ENCODE measurements at places on chromosomes 5 and 9.

- no peak for DNase-seq
Observed at GRCh38 chr9:114284316-114285060, 38.4 kb upstream of the ORM1 start.

- DNase-seq: no peak
Observed at GRCh38 chr9:112891521-112891920, 845 bp upstream of the SLC46A2 start.

DNA sequence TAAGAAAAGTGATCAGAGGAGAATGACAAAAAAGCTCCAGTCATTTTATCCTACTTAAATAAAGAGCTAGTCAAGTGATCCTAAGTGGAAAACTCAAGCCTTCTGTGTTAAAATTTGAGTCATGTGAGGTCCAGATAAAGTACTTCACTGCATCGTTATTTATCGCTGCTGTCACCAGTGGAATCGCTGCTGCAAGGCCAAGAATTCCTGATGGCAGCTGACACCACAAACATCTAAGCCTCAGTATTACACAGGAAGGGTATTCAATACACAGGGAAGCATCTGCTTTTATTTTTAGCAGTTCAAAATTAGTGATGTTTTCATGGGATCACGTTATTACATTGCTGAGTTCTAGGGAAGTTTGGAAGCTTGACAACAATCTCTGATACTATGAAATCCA is 190.3 kb downstream of the GOLPH3 start:
- no peak for DNase-seq

DNA sequence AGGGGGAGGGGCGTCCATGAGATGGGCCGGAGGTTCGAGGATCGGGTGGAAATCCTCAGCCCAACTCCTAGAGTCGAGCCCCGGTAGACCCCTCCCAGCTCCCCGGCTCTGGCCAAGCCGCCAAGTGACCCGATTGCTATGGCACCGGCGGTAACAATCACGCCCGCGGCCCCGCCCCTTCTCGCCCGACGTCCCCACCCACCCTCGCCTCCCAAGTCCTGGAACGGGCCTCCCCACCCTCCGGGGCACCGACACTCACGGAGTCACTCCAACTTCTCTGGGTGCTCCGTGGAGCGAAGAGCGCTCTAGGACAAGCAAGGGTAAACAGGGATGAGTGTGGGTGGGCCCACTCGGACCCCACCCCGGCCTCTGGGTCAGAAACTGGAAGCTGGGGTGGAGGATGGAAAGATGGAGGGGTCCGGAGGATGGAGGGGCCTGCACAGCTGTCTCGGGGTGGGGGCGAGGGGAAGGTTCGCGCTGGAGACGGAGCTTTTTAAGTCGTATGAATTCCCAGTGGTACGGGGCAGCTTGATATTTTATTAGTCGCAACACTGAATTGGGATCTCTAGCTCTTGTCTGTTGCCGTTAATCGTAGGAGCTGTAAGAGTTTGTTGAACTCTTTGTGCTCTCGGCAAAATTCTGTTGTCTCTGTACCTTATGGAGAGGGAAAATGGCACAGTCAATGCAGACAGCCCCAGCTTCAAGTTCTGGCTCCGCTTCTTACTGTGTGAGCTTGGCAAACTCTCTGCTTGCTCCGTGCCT is at the start of gene SPACA9:
TSS of gene SPACA9 (plus strand) at position 204 of the 762 bp plus-strand sequence. CDS start 5,050 bp downstream, outside the sequence.
- no peak for DNase-seq

GRCh38 chr5:59540366-59540765 is 353.2 kb downstream of the PDE4D start:
- no peak for DNase-seq

GRCh38 chr5:179312557-179313235 is 32.6 kb downstream of the ADAMTS2 start:
- no peak for DNase-seq

- no peak for DNase-seq
Observed at GRCh38 chr9:127133739-127134167, 11.3 kb upstream of the ANGPTL2 start.

DNA sequence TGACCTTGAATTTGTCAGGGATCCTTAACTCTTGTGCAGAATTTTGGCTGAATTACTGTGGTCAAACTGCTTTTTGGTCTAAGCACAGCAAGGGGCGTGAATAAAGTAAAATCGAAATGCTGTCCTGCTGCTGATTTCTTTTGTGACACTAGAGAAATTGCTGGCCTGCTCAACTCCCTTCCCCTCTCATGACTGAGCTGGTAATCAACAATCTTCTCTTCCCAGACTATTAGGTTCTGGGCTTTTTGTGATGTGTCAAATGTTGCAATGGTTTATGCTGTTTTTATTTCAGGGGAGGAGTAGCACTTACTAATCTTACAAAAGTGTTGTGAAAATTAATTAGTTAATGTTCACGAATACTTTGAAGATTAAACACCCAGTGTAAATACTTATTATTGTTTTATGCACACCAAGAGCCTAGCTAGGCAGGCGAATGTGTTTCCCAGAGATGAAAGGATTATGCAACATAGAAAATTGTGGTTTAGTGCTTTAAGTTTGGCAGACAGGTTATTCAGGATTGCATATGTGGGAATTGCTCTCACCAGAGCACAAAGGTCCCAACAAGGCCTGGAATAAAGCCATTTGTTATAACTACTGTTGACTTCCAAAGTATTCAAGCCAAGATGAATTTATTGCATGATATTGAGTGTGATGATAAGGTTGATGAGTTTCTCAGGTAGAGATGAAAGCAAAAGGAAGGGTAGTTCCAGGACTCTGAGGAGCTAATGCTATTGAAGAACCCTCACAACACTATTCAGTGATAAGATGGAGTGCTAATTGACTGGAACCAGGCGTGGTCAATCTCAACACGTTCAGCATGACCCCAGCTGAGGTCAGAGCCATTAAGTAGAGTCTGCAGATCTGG is 280.7 kb upstream of the ZNF608 start:
- DNase-seq: no peak

- no peak for DNase-seq
Observed at GRCh38 chr5:6308683-6309082, 69.7 kb downstream of the MED10 start.

DNA sequence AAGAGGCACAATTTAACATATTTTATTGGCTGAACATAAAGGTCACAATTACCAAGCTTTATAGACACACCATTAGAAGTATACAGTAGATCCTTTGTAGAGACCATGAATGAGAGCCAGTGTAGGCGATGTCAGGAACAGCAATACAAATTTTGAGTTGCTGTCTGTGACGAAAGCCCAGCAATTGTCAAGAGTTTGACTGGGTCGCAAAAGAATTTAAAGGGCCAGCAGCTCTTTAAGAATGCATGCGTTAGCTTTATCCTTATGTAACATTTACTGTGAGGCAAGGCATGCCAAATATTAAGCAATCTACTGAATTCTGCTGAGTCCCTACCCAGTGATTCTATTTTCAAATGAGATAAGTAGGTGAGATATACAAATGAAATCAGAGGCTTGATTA is 236.9 kb downstream of the ARRDC3 start:
- no peak for DNase-seq

DNA sequence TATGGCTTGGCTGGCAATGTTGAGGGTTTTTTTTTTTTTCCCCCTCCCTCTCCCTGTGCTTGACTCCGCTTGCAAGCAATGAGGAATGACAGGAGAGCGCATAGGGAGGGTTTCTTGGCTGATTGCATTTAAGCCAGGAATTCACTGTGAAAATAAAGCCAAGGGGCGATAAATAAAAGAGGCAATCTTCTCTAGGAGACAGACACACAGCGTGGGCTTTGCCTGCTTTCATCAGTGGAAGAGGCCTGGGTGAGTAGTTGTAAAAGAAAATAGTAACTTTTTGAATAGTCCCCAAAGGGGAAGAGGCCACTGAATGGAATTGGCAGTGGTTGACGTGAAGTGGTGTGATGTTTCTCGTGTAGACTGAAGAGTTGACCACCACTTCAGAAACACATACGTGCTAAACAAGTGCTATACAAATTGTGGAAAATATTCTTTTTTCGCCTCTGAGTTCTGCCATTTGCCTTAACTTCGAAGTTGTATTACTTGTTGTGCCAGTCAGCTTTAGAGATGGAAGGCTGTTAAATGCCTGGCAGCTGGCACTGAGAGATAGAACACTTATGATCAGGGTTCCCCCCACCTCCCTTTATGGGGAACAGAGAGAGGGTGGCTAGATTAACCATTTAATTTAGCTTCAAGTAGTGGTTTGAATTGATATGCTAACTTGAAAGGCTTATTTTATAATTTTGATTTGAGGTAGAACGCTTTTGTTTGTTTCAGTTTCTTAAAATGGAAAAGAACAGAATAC is 3.0 kb downstream of the ZSWIM6 start:
- DNase-seq: no peak

GRCh38 chr9:3526997-3527940 is 1.5 kb upstream of the RFX3 start:
- DNase-seq: no peak

All from stimulated activated CD8-positive, alpha-beta memory T cell treated with anti-CD3 and anti-CD28 coated beads, Interleukin-4, amount 100 ng/mL, for 1 hour (primary cell).